ENCODE measurements at places on chromosomes 6 and 20.

DNA sequence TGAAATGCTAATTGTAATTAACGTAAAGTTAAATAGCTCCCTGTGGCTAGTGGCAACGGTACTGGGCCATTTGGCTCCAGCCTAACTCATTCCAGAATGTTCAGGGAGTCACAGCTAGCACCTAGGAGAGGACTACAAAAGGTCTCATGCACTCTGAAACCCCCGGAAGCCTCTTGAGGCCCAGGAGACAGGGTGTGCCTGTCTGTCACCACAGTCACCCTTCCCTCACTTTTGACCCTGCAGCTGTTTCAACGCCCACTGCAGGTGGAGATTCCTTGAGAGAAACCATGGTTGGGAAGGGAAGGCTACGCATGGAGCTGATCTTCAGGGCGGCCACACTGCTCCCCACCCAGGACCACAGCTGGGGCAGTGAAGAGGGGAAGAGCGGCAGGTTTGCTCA, 58.6 kb downstream of the SULF2 start:
- DNase-seq: no peak

DNA sequence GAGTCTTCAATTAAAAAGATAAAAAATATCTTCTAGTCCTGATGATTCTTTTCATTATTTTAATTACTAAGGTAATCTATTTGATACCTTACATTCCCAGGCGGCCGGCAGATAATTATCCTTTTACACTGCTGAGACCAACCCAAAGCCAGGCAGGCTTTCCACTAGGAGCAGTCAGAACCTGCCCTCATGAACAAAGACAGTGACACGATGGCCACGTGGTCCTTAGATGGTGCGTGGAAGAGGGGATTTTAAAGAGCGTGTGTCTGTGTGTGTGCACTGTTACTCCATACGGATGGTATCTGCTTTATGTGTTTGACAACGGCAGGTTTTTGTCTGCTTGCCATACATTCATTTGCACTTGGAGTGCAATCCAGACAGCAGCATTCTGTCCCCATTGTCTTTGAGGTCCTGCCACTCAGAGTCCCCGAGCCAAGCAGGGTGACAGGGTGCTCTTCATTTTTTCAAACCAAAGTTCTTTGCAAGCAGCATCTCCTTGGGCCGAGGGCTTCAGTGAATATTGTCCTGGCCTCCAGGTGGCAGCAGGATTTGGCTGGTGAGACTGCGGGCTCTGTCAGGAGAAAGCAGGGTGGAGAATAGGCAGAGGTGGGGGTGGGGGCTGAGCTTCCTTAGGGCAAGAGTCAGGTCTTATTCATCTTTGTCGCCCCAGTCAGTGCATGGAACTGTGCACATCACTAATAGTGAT, 260.5 kb downstream of the NRN1 start:
- DNase-seq: no peak

- peak; percentile 82 for DNase-seq
Observed at GRCh38 chr6:26312501-26313397, 52.2 kb upstream of the BTN3A2 start.

GRCh38 chr6:34439442-34439841, 13.6 kb upstream of the RPS10 start:
- DNase-seq: no peak

Data from CD4-positive, alpha-beta T cell treated with Interleukin-6 at 100 ng/mL for 8 hours (primary cell).